ENCODE measurements at places on chromosomes 7 and 10.

GRCh38 chr10:122749886-122750285 is 50.2 kb upstream of the C10orf120 start:
- DNase-seq: no peak

- no peak for DNase-seq
These were observed 46.1 kb downstream of the PAX2 start for GRCh38 chr10:100791369-100792058.

DNA sequence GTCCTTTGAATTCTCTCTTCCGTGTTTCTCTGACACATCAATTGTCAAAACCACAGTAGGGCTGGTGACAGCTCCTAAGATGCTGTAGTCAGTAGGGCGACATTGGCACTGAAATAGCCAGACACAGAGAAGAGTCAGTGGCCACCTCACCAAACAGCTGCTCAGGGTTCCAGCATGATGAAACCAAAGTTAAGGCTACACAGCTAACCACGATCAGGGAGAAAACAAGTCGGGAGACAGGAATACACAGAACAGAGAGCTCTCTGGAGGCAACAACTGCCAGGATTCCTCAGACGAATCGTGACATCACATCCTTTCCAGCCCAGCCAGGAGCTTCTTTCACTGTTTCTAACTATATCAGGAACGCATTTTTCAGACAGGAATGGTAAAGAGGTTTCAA is 922.2 kb downstream of the SORCS1 start:
- no peak for DNase-seq

GRCh38 chr10:77675347-77675746 is 37.7 kb upstream of the KCNMA1 start:
- no peak for DNase-seq

GRCh38 chr7:110852156-110852940 is 238.6 kb upstream of the LRRN3 start:
- DNase-seq: no peak

GRCh38 chr7:47771990-47772360 is 176.3 kb downstream of the PKD1L1 start:
- DNase-seq: no peak

DNA sequence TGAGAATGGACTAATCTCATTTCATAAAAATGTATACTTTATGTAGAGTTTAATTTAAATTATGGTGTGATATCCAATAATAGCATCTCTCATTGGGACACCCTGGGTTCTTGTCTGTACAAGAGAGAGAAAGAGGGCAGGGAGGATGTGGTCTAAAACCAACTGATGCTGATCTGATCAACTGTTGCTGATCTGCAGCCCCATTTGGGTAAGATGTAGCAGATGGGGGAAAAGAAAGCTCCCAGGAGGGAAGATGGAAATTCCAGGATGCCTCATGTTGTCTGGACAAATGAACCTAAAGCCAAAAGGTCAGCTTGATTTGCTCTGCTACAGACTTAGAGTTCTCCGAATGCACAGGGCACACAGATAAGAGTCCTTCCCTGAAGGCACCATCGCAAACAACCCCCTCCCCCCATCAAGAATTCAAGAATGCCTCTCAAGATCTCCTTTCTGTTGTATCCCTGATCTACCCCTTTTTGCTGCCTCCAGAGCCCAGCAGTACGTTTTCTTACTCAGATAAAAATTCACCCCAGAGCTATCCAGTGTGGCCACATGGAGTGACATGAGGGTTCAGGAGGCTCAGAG is 171.4 kb upstream of the INHBA start:
- DNase-seq: no peak

GRCh38 chr7:31333291-31333690 is 7.2 kb downstream of the NEUROD6 start:
- no peak for DNase-seq

DNA sequence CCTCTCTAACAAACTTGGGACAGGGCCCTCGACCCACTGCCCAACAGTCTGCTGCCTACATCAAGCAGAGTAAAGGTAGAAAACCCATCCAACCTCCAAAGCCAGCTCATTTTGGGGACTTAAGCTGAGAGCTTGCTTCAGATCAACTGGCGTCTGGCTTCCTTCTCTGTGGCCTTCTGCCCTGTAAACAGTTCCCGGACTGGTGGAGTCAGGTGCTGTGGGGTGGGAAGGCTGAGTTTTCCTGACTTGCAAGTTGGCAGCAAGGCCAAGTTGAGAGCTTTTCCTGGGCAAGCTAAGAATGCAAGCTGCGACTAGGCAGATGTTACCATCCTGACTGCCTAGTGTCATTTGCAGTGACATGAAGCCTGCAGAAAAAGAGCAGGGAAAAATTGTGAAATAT is 3.7 kb downstream of the GALNT17 start:
- DNase-seq: no peak

- no peak for DNase-seq
These were observed 313.8 kb upstream of the BMPER start for GRCh38 chr7:33591490-33591889.

DNA sequence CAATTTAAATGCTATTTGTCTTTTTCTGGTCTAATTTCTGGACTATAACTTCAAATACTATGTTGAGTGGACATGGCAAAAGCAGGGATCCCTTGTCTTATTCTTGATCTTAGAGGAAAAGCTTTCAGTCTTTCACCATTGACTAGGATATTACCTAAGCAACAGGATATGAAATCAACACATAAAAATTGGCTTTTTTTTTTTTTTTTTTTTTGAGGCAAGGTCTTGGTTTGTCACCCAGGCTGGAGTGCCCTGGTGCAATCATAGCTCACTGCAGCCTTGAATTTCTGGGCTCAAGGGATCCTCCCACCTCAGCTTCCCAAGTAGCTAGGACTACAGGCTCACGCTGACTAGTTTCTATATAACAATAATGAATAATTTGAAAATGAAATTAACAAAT is 90.8 kb downstream of the JMJD1C start:
- no peak for DNase-seq

Data from posterior cingulate gyrus (tissue), 11 donors.